Upper lobe of right lung (tissue), 1 donor: ENCODE measurements at places on chromosomes 11 and 22. TPM values are rescaled to one million over a fixed set of nuclear protein-coding genes. Genes with fewer than 3 reads are reported as not detected.

MRGPRG gene
- not detected for total RNA-seq

DNA sequence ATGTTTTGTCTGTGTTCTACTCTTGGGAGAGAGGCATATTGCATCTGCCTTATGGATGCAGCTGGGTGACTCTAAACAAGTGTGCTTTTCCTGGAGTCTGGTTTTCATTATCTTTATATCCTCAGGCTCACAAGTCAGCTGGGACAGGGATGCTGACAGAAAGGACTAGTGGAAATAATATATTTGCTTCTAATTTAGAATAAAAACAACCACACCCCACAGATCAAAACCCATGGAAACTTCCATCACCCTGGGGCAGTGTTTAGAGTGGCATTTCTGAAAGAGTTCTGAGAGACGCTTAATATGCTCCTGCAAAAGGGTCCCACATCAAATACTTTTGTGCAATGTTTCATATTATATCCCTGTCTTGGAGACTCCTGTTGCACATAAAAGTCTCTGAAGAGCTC lies 20.8 kb downstream of the KCNE3 start:
- H3K4me1 ChIP-seq: no peaks in the 10 kb centered on the region
- H3K36me3 ChIP-seq: no peaks in the 10 kb centered on the region
- H3K4me3 ChIP-seq: no peak overlapping the region
- H3K27me3 ChIP-seq: no peaks in the 10 kb centered on the region

DNA sequence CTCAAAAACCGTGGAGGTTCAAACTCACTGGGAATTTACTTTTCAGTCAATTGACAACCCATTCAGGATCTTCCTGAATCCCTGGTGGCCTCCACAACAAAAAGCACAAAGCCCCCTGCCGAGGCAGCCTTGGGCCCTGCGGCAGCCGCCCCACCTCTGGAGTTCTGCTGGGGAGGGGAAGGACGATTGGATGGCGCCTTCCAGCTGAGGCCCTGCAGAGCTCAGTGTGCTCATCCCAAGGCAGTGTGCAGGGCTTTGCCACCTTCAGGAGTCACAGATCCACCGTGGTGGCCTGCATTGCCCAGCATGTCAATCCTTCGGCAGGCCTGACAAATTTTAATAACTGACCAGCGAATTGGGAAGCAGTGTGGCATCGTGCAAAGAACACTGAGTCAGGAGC lies 7.4 kb downstream of the ZFTA start:
- H3K36me3 ChIP-seq: peaks cover 26% of the 10 kb centered on the region
- H3K4me3 ChIP-seq: no peak overlapping the region
- H3K27me3 ChIP-seq: no peaks in the 10 kb centered on the region
- H3K27ac ChIP-seq: no peak overlapping the region
- DNase-seq: no peak

GRCh38 chr11:111018566-111018965 lies 227.0 kb upstream of the POU2AF2 start:
- no peaks in the 10 kb centered on the region for H3K27me3 ChIP-seq
- H3K4me1 ChIP-seq: peaks cover 10% of the 10 kb centered on the region
- no peak overlapping the region for H3K27ac ChIP-seq
- no peaks in the 10 kb centered on the region for H3K36me3 ChIP-seq

DNA sequence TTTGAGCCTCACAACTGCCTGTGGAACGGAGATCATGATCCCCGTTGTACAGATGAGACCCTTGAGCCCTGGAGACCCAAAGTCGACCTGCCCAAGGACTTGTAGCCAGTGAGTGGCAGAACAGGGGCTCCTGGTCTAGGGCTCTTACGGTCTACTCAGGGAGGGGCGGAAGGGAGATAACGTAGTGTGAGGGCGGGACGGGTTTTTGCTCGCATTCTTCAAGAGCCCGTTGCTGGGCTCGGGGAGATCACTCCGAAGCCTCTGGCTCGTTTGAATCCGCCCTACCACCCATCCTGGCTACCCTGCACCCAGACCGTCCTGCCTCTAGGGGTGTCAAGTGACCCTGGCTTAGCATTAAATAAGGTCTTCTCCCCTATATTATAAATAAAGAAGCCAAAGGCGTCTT lies 639 bp downstream of the CRY2 start:
- DNase-seq: peak; percentile 74
- H3K4me3 ChIP-seq: peak overlapping the region; percentile 98
- H3K27ac ChIP-seq: peak overlapping the region; percentile 99
- H3K36me3 ChIP-seq: no peaks in the 10 kb centered on the region
- no peaks in the 10 kb centered on the region for H3K27me3 ChIP-seq
- H3K4me1 ChIP-seq: peaks cover 53% of the 10 kb centered on the region
